Neural progenitor cell (in vitro differentiated cells): ENCODE measurements at places on chromosomes 5 and 9. TPM values are rescaled to one million over a fixed set of nuclear protein-coding genes. Genes with fewer than 3 reads are reported as not detected.

DNA sequence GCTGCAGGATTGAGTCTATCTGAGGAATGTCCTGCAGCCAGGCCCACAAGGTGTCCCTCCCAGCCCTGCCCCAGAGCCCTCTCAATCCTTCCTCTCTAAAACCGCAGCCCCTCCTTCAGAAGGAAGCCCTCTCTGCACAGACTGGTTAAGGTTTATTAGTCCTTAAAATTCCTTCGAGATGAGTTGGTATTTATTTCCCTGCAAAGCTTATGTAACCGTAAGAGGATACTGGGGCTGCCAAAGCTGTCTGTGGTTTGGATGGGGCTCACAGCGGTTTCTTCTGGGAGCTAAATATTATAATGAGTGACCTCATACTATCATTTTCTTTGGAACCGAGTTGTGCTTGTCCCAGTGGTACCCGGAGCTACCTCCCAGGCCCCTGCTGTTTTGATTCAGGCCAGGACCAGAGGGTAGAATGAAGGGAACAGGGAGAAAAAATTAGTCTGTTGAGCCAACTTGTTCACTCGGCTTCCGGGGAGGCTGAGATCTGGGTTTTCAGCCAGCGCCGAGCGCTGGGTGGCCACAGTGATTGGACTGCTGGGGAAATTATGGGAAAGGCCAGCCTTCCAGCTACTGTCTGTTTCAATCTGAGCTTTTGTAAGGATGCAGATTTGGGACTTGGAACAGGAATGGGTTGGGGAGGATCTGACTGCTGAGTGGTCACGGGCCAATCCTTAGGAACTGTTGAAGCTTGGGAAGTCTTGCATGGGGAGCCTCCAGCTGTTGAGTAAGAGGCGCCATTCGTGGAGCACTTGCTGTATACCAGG lies 107.5 kb downstream of the NDFIP1 start:
- DNase-seq, result no peak

DNA sequence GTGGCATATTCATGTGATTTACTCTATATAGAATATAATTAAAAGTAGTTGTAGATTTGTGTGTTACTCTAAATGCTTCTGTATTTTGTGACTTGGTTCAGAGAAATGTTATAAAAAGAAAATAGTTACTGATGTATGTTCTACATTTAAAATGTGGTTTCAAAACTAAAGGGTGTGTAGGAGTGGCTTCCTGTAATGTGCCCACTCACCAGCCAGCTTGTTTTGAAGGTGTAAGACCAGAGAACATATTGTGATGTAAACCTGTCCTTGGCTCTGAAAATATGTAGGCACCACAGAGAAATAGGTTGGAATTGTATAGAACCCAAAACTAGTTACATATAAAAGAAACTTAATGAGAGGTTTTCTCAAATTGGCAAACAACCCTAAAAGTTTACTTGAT lies 51.2 kb upstream of the ARRDC3 start:
- no peak for DNase-seq

GRCh38 chr9:115986508-115986907 lies 167.1 kb upstream of the PAPPA start:
- DNase-seq, result no peak

DNA sequence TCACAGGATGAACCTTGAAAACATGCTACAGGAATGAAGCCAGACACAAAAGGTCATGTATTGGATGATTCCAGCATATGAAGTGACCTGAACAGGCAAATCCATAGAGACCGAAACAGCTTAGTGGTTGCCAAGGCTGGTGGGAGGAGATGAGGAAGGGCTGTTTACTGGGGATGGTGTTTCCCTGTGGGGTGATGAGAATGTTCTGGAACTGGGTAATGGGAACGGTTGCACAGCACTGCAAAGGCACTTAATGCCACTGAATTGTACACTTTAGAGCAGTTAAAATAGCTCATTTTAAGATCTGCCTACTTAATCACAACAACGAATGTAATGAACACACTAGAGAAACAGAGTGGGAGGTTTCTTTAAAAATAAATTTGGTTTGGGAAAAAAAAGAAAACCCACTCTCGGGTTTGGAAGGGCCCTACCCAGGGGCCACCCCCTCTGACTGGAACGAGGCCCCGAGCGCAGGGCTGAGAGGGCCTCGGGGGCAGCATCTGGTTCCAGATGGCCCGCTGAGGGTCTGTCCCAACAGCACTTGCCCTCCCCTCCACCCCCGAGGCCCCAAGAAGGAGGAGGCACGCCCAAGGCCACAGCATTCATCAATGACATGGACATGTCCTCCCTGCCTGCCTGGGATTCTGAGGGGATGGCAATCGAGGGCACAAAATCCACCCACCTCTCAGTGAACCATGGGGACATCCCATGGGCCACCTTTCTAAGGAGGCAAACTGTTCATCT lies 31.7 kb downstream of the SARDH start:
- no peak for DNase-seq

- no peak for DNase-seq
Measured at GRCh38 chr5:144310621-144311020, 139.9 kb downstream of the KCTD16 start.

- DNase-seq, result no peak
Measured at GRCh38 chr9:4894076-4894475, 91.0 kb upstream of the JAK2 start.

DNA sequence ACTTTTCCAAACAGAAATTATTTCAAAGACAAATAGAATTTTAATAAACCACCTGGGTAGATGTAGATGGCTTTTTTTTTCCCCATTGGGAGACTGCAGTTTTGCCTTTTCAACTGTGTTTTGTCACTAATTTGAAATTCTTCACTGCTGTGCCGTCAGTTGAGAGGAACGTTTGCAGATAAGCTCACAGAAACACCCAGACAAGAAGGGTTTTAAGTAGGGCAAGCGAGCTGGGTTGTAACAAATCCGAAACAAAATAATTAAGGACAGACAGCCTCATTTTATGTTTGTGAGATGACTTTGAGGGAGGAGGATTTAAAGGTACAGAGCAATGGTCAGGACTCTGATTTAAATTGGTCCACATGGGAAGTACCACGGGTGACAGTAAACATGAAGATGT lies 155.1 kb upstream of the NTRK2 start:
- no peak for DNase-seq

Gene LHX6
- total RNA-seq, result 0.93 TPM in 1 of 2 replicates, not detected in the other

- DNase-seq, result no peak
Measured at GRCh38 chr9:127194881-127195713, 69.5 kb upstream of the GARNL3 start.

DNA sequence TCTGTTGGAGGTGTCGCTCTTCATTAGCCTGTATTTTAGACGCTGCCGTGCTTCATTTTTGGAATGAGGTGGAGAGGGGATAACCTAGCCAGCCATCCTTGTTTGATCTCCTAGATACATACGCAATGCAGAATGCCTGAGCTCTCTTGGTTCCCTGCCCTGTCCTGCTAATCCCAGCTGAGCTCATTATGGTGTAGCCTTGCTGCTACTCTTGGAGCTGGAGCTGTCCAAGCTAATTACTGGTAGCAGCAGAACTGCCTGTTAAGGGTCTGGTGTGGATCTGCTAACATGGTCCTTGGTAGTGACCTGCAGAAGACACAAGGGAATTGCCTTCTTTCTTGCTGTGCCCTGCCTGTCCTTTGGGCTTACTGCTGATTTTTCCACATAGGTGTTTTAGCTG lies 207.9 kb downstream of the CNTLN start:
- peak; percentile 56 for DNase-seq

Gene DOCK8
- total RNA-seq, result 0.54 and 0.93 TPM in 2 replicates

Gene NR4A3
- total RNA-seq, result 0.26 and 0.59 TPM in 2 replicates
